ENCODE measurements at places on chromosomes 1 and 21. TPM values are rescaled to one million over a fixed set of nuclear protein-coding genes. Genes with fewer than 3 reads are reported as not detected.

Gene SELL
- 12.1 TPM for total RNA-seq

Gene RAP1GAP
- 26.8 TPM for total RNA-seq

Gene TCHHL1
- total RNA-seq = not detected

Gene TNFRSF9
- total RNA-seq = 0.42 TPM

Gene VHLL
- 0.81 TPM for total RNA-seq

Gene RIPK4
- total RNA-seq = 30.3 TPM

Gene OR6N1
- total RNA-seq = not detected

DNA sequence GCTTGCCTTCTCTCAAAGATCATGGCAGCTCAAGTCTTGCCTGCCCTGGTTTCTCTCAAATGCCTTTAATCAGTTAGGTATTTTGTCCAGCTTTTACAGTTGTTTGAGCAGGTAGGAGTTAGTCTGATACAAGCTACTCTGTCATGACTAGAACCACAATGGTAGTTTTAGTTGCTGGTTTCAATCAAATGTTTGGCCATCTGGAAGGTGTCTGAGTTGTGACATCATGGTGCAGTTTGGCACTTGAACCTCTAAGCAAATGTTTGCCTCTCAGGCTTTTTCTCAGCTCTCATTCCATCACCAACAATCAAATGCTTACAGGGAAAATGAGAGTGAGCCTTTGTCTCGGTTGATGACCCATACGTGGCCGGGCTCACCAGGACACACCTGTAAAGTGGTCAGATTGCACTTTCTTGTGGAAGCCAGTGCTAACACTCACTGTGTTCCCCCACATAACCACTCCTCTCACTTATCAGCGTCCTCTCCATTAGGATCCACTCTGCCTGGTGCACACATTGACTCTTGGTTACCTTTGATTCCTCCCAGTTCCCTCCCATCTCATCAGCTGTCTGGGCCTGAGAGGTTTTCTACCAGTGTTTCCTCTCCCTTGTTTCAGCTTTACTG lies 67.5 kb downstream of the CCDC185 start:
- DNase-seq = no peak

DNA sequence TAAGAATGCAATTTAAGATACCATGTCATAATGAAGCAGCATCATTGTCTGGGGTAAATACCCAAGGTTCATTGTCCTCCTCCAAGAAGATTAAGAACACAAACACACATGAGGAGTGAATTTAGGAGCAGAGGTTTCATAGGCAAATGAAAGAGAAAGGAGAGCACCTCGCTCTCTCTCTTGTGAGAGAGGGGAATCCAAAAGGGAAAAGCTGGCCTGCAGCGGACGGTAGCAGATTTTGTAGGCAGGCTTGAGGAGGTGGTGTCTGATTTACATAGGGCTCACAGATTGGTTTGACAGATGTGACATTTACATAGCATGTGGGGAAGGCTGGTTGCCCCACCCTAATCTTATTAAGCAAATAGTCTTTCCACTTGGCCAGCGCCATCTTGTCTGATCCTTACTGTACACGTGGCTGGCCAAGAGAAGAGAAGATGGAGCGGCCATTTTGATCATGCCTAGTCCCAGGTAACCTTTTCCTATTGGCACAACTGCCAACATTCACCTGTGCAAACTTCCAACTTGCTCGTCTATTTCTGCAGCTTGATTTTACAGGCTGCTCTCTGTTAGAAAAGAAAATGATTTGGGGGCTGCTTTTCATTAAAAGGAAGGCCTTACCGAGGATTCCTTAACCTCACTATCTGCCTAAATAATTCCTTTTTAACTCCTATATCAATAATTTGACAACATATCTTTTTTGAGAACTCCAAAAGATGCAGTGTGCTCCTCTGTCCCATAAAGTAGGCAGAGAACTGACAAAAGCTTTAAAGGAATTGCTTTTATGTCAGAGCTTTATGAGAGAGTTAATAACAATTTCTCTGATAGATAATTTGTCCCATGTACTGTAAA lies 16.0 kb upstream of the LRRC7 start:
- no peak for DNase-seq

GRCh38 chr1:91724644-91725043 lies 161.3 kb downstream of the TGFBR3 start:
- DNase-seq = no peak

DNA sequence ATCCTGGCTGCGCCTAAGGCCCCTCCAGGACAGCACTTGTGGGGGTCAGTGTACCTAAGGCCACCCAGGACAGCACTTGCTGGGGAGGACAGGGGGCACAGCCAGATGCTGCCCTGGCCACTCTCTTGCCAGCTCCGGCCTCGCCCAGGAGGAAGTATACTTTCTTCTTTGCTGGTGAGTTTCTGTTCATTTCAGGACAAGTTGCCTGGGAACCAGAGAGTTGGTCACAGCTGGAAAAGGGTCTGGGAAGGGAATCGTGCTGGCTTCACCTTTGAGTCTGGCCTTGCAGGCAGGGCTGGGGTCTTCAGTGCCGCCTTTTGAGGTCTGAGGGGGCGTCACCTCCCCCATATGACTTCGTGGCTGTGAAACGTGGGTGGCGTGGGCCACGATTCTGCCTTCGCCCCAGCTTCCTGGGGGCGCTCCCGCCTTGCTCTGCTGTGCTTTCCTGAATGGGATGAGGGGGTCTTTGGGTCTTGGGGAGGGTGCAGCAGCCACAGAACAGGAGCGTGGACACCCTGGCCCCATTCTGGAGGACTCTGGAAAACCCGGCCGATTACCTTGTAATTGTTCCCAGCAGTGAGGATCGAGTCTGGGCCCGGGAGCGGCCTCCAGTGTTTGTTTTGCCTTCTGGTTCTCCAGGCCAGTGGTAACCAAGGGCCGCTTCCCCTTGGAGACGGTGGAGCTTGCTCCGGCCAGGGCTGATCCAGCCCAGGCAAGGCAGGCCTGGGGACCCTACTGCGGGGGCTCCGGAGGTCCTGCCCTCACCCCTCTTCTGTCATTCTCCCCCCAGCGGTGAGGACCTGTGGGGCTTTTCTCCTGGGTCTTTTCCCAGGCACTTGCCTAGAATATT lies 45.9 kb downstream of the SPSB1 start:
- no peak for DNase-seq

DNA sequence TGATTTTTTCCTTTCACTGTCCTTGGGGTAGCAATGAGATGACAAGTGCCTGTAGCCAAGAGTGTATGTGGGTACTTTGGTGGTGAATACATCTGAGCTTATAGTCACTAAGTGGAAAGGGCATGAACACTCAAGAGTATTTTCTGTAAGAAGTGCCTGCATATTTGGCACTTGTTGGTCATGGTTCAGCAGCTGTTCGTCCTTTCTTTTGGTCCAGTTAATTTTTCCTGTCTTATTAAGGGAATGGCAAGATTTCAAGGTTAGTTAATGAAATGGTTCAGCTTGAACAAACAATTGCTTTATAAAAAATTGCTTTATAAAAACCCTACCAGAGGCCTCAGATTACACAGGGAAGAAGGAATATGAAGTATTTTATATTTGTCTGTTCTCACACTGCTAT lies 48.6 kb upstream of the GPR52 start:
- no peak for DNase-seq

DNA sequence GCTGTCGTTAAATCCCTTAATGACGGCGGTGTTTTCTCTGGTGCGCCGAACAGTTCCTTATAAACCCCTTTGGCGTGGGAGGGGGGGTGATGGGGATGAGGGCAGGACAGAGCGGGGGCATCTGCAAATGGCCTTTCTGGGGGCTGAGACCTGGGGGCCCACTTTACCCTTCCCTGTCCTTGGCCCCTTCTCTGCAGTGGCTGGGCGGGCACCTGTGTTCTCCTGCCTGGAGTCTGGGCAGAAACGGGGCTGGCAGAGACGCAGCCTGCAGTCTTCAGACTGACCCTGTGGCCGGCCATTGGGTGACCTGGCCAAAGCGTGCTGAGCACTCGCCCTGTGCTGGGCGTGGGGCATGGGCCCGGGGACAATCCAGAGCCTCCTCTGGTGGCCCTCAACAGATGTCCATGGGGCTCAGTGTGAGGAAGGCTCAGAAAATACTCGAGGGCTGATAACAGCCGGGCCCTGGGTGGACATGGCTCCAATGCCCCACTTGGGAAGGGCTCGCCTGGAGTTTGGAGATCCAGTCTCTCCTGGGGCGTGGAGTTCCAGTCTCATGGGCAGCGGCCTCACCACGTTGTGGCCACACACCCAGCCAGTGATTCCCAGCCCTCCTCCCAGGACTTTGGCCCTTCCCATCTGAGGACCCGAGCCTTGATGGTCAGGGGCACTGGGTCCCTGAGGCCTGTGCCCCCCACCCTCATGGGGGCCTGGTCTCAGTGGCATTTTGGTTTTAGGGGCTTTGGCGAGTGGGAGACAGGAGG lies 50.8 kb upstream of the ACTRT2 start:
- no peak for DNase-seq

DNA sequence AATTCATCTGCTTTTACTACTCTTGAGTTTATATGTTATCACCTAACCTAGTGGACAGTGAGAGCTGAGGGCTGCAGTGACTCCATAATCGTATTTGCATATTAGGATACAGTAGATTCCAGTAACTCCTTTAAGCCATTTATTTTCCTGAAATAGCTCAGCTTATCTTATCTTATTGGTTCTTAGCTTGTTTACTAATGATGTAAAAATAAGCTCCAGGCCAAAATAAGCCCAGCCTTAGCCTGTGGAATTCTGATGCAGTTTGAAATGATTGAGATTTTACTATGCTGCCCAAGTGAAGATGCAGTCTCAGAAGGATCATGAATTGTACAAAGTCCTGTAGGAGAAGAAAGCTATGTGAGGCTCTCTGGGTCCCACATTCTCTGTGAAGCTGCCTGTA lies 18.1 kb downstream of the ATP1A1 start:
- no peak for DNase-seq

DNA sequence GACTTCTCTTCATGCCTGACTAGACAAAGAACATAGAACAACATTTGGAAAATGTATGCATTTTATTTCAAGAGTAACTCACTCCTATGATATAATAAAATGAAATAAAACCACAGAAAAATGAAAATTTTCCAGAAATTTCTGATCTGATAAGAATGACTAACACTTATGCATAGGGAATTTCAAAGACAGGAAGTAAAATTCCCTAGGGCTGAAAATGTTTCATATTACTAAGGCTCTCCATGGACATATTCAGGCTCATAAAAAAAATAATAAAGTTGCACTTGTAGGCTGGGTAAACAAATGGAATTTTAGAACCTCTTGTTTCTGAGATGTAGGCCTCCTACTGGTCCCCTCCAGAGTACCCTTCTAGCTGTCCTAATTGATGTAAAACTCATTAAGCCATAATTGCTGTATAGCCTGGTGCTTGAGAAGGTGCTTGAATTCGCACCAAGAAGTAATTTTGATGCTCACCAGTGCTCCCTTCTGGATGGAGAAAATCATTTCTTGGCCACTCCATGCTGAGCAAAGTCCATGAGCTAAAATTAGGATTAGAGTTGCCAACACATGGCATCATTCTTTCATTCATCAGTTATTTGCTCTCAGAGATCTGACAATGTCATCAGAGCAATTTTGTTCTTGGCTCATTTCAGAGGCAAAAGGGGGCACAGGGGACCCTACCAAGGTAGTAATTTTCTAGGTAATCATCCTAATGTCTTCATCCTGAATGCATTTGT lies 641.0 kb upstream of the CAMK1G start:
- DNase-seq = no peak

DNA sequence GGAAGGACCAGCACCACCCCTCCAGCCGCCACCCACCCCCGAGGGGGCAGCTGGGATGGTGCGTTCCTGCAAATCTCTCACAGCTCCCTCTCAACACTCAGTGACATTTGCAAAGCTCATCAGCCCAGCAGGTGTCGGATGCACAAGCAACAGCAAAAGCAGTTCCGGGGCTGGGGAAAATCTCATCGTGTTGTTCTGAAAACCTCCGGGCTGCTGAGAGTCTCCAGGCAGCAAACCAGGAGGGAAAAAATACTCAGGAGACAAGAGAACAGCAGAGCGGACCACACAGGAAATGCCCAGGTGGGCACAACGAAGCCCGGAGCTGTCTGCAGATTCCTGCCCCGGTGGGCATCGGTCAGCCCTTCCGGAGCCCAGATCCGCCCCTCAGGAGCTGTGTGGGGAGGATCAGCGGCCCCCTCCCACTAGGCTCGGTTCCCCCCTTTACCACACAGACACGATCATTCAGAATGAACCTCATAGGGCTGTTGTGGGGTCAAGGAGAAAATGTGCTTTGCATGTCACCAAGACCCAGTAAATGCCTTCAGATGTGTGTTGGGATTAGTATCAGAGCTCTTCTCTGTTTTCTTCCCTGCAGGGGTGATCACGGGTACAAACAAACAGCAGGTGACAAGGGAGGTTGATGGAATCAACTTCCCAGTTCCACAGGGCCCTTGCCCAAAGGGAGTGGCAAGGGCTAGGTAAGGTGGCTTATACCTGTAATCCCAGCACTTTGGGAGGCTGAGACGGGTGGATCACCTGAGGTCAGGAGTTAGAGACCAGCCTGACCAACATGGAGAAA lies 127.0 kb upstream of the TIAM1 start:
- no peak for DNase-seq

DNA sequence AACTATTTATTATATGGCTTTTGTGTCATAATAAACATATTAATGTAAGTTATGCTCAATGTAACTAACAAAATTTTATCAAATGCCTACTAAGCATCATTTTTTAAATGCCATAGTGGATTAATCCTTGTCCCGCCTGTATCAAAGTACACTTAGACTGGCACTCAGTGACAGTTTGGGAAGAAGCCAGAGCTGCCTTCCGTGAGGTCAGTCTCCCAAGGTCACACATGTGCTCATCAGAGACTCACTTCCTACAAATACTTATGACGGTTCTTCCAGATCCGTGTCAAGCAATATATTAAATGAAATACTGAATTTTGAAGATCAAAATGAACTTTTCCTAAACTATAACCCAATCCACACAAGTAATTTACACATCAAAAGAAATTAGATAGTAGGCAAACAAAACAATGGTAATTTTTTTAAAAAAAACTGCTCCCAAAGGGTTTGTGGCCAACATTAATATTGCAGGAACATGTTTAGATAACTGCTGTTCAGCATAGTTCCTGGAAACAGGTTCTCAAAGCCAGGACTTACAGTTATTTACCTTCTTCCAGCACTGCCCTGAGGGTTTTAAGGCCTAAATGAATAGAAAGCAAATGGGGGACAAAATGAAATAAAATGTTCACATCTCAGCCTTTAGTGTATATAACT lies 27.2 kb downstream of the WLS start:
- DNase-seq = no peak

- DNase-seq = no peak
These were observed 77.2 kb downstream of the MPZL1 start for GRCh38 chr1:167798952-167799351.

DNA sequence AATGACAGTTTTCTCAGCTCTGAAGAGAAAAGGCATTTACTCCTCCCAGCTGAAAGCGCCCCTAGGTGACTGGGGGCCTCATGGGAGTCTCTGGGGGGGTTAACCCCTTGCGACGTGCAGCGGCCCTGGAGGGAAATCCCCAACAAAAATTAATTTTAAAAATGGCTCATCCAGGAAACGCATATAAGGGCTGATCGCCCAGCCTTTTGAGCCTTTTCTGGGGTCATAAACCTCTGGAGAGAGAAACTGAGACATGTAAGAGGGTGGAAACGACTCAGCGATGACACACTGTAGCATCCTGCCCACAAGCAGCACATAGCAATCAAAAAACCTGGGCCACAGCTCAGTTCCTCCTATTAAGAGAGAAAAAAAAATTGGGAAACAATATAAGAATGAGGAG lies 20.4 kb upstream of the HPDL start:
- DNase-seq = no peak

All from Calu3 (cell line).